Panc1 (cell line): ENCODE measurements at places on chromosomes 6 and 20. TPM values are rescaled to one million over a fixed set of nuclear protein-coding genes. Genes with fewer than 3 reads are reported as not detected.
A peak's percentile ranks its signal among the peaks of the same experiment; 100 is the strongest.

- peaks cover 8% of the 10 kb centered on the region; the same call in 1 of the 2 replicates for H3K27me3 ChIP-seq
- H3K36me3 ChIP-seq, result no peaks in the 10 kb centered on the region; the same call in 1 of the 2 replicates
- no peak for DNase-seq
- H3K27ac ChIP-seq, result no peak overlapping the region
- H3K4me1 ChIP-seq, result no peaks in the 10 kb centered on the region
- H3K4me3 ChIP-seq, result no peak overlapping the region
Measured at GRCh38 chr20:54629632-54630031, 154.2 kb downstream of the DOK5 start.

Gene DST
- total RNA-seq, result 230 TPM

DNA sequence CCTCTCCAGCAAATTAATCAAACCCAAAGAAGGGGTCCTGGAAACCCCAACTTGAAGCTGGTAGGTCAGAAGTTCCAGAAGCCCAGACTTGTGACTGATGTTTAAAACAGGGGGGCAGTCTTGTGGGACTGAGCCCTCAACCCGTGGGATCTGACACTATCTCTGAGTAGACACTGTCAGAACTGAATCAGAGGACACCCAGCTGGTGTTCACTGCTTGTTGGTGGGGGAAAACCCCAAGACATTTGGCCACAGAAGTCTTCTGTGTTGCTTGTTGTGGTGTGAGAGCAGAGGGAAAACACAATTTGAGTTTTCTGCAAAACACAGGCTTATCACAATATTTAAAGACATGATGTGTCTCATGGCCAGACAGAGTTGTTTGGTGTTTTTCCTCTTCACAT, 29.9 kb downstream of the KIF13A start:
- H3K27ac ChIP-seq, result no peak overlapping the region
- DNase-seq, result no peak
- no peaks in the 10 kb centered on the region for H3K36me3 ChIP-seq
- no peaks in the 10 kb centered on the region for H3K27me3 ChIP-seq
- no peak overlapping the region for H3K4me3 ChIP-seq

DNA sequence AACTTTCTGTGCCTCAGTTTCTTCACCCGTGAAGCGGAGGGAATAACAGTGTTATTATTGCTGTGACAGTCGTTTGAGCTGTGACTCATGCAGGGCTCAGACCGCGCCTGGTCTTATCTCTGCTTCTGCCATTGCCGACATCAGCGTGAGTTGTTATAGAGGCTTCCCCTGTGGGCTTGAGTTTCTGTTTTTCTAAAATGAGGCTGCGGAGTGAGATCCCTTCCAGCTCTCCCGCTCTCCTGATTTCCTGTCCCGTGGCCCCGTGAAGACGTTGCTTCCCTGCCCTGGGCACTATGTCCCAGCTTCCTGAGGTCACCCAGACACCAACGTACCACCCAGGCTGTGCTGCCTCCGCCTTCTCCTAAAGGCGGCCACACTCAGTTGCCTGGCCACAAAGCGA, 278.5 kb downstream of the BMP7 start:
- no peak for DNase-seq
- H3K4me3 ChIP-seq, result no peak overlapping the region
- no peak overlapping the region for H3K27ac ChIP-seq
- no peaks in the 10 kb centered on the region; the same call in 1 of the 2 replicates for H3K27me3 ChIP-seq
- no peaks in the 10 kb centered on the region for H3K36me3 ChIP-seq
- H3K4me1 ChIP-seq, result no peaks in the 10 kb centered on the region

DNA sequence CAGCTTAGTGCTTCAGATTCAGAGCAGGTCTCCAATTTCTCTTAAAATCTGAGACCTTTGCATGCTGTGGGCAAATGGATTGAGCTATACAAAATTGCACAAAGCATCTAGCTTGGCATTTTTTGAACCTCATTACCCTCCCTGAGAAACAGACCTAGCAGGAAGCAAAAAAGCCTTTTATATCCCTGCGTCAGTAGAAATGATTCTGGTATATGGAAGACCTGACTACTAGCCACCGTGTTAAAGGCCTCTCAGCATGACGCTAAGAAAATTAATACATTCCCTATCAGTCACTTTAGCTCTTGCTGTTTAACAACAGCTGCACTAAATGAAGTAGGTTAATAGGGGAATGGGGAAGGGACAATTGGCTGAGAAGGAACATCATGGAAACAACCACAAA, 110.7 kb upstream of the SMLR1 start:
- no peaks in the 10 kb centered on the region for H3K36me3 ChIP-seq
- H3K27ac ChIP-seq, result no peak overlapping the region
- DNase-seq, result no peak
- no peaks in the 10 kb centered on the region for H3K27me3 ChIP-seq
- H3K4me3 ChIP-seq, result no peak overlapping the region

GRCh38 chr6:101799531-101799930, 406.0 kb downstream of the GRIK2 start:
- no peaks in the 10 kb centered on the region for H3K36me3 ChIP-seq
- no peaks in the 10 kb centered on the region for H3K4me1 ChIP-seq
- no peaks in the 10 kb centered on the region for H3K27me3 ChIP-seq
- no peak for DNase-seq

DNA sequence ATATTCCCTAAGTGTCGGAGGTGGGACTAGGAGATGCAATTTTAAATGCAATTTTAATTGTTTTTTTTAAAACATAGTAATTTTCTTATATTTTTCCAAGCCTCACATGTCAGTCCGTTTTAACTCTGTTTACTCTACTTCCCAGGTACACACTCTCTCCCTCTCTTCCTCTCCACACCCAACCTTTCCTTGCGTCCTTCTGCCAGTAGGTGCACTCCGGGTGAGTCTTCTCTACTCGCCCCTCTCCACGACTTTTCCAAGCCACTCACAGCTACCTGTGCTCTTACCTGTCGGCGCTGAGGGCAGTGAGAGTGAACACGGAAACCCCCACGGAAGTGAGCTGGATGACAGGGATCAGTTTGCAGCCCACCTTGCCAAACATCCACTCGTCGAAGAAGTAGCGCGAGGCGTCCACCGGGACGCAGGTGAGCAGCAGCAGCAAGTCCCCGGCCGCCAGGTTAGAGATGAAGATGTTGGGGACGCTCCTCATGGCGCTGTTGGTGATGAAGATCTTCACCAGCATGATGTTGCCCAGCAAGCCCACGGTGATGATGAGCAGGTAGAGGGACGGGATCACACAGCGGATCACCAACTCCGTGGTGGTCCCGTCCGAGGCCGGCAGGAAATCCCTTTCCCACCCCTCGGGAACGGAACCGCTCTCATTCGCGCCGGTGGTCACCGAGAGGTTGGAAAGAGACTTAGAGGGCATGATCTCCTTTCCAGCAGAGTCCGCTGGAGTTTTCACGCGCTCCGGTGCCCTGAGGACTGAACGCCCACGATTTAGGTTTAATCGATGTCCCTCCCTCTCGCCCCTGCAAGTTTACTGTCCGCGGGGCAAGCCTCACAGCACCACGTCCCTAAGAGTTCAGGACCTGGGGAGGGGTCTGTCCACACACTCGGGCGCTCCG, 44.5 kb upstream of the GJE1 start:
- H3K36me3 ChIP-seq, result no peaks in the 10 kb centered on the region
- DNase-seq, result no peak
- peaks cover 4% of the 10 kb centered on the region for H3K27me3 ChIP-seq
- 0 out of 2 replicates have a peak, but pooled peaks cover 6% of the 10 kb centered on the region for H3K4me1 ChIP-seq

DNA sequence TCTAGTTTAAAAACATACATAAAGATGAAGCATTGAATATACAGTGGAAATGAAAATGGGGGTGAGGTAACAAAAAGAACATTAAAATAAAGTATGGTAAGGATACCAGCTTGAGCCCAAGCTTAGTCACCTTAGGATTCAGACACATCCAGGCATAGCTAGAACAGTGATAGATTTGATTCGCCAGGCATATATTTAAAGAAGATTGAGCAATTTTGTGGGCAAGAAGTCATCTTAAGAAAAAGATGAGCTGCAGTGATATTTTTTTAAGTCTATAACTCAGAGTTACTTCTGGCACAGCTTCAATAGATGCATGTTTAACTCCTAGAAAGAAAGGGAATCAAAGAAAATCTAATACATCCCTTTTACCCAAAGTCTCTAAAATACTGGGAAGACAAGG, 97.9 kb downstream of the BMP5 start:
- no peak for DNase-seq
- peak overlapping the region; percentile 82; the same call in 1 of the 2 replicates for H3K27ac ChIP-seq
- no peaks in the 10 kb centered on the region; the same call in 1 of the 2 replicates for H3K36me3 ChIP-seq
- no peak overlapping the region for H3K4me3 ChIP-seq
- peaks cover 27% of the 10 kb centered on the region; the same call in 1 of the 2 replicates for H3K4me1 ChIP-seq

- peak; percentile 92 for DNase-seq
- H3K4me1 ChIP-seq, result peaks cover 17% of the 10 kb centered on the region
- H3K27me3 ChIP-seq, result no peaks in the 10 kb centered on the region
- H3K36me3 ChIP-seq, result no peaks in the 10 kb centered on the region
- peak overlapping the region; percentile 48; the same call in 1 of the 2 replicates for H3K27ac ChIP-seq
- no peak overlapping the region for H3K4me3 ChIP-seq
Measured at GRCh38 chr20:528923-529604, 14.5 kb downstream of the CSNK2A1 start.

- no peak overlapping the region for H3K27ac ChIP-seq
- no peak for DNase-seq
- H3K4me1 ChIP-seq, result no peaks in the 10 kb centered on the region
- no peak overlapping the region for H3K4me3 ChIP-seq
Measured at GRCh38 chr6:5126214-5126613, 41.1 kb downstream of the PPP1R3G start.

DNA sequence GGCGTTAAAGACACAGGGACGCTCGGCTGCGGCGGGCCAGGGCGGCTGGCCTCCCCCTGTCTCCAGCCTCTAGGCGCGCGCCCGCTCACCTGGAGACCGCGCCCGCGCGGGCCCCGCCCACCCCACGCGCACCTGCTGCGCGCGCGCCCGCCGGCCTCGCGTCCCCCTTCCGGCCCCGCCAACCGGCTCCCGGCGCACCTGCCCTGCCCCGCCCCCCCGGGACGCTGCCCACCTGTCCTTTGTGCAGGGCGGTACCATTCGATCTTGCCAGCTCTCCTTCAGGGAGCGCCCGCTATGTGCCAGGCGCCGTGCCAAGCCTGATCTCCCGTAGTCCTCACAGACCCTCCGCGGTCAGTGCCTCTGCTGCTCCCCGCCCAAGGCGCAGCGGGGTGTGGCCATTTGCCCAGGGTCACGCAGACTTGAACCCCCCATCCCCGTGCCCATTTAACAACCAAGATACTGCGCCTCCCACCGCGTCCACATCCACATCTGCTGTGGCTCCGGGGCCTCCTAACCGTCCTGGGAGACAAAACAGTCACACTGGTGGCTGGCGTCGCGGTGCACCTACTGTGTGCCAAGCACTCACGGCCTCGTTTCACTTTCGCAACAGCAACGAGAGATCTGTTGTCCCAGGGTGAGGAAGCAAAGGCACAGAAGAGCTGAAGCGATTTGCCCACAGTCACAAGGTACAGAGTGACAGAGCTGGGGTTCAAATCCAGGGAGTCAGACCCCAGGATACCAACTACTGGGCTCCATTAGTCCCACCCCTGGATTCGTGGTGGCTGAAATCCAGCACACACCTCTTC, 48.1 kb downstream of the NOL4L start:
- no peak for DNase-seq
- no peak overlapping the region for H3K27ac ChIP-seq
- H3K36me3 ChIP-seq, result no peaks in the 10 kb centered on the region
- H3K4me3 ChIP-seq, result peak overlapping the region; percentile 31
- no peaks in the 10 kb centered on the region for H3K27me3 ChIP-seq
- peaks cover 7% of the 10 kb centered on the region; the same call in 1 of the 2 replicates for H3K4me1 ChIP-seq

Gene CCN5
- total RNA-seq, result 15.2 TPM

- DNase-seq, result no peak
- no peak overlapping the region for H3K27ac ChIP-seq
- no peaks in the 10 kb centered on the region for H3K4me1 ChIP-seq
- H3K4me3 ChIP-seq, result no peak overlapping the region
- no peaks in the 10 kb centered on the region for H3K27me3 ChIP-seq
Measured at GRCh38 chr20:10647909-10648308, 25.9 kb downstream of the JAG1 start.

Gene DEFB115
- total RNA-seq, result not detected

- DNase-seq, result no peak
- H3K4me1 ChIP-seq, result no peaks in the 10 kb centered on the region
- H3K36me3 ChIP-seq, result no peaks in the 10 kb centered on the region
- no peak overlapping the region for H3K4me3 ChIP-seq
- H3K27ac ChIP-seq, result no peak overlapping the region
- H3K27me3 ChIP-seq, result no peaks in the 10 kb centered on the region
Measured at GRCh38 chr6:97812940-97813339, 529.9 kb upstream of the MMS22L start.

DNA sequence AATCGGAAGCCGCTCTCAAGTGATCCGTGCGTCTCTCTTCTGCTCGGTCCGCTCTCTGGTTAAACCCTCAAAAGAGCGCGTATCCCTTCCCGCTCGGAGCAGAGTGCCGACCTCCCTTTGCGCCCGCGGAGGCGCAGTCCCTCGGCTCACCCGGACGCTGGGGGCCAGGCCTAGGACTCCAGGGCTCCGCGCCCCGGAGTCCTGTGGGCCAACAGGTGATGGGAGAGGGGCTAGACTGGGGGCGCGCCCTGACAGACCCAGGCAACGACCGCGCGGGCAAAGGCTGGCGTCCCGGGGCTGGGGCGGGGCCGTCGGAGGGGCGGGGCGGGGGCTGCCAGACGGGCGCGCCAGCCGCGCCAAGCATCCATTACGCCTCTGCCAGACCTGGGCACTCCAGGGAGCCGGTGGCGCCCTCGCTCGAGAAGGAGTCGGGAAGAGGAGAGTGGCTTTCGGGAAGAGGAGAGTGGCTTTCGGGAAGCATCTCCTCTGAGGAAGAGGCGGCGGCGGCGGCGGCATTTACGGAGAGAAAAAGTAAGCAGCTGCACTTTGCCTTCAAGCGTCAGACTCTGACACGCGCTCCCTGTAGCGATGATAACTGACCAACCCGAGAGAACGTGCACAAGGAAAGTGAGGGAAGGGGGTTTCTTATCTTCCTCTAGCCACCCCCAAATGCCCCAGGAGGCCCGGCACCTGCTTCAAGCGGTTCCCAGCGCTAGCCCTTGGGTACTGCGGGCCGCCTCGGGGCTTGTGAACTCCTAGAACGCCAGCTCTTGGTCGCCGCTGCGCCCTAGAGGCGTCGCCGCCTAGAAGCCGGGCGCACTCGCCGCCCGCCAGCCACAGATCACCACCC, 2.6 kb downstream of the EPHA7 start:
- no peak for DNase-seq
- peak overlapping the region; percentile 76 for H3K4me3 ChIP-seq
- H3K27me3 ChIP-seq, result peaks cover 6% of the 10 kb centered on the region
- H3K27ac ChIP-seq, result peak overlapping the region; percentile 84
- H3K4me1 ChIP-seq, result peaks cover 5% of the 10 kb centered on the region; the same call in 1 of the 2 replicates

DNA sequence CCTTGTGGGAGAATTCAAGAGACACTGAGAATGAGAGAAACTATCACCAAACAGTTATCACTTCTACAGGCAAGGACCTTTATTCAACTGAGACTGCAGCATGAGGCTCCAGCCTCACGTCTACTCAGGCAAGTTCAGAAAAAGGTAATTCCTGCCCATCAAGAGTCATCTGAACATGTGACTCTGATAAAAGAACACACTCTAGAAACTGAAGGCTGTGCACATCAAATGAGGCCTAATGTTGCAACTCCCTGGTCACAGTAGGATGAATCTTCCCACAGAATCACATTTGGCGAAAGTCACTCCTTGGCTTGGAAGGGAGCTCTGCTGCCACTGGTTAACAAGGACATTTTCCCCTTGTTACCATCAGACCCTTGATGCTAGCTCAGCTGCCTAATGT, 71.2 kb upstream of the EMILIN3 start:
- H3K4me1 ChIP-seq, result no peaks in the 10 kb centered on the region
- no peaks in the 10 kb centered on the region for H3K36me3 ChIP-seq
- no peak overlapping the region for H3K27ac ChIP-seq
- DNase-seq, result no peak

Gene SLC35D3
- not detected for total RNA-seq

Gene ZNF165
- total RNA-seq, result 4.2 TPM
